HEK293T (cell line): ENCODE measurements at places on chromosomes 16 and 17.

DNA sequence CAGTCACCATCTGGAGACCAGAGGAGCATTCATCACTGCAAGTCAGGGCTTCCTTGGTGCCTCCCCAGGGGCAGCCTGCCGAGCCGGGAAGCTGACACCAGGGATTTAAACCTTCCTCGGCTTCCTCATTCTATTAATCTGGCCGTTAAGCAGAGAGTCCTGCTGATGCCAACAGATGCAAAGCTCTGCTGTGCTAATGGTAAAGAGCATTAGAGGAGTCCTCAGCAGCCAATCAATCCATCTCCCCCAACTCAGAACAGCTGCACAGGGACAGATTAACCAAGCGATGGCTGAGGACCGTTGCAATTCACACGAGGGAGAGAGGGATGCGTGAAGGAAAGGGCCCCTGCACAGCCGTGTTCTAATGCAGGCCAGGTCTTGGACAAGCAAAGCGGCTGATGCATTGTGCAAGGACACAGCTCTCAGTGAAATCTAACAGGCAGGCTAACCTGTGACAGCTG is 116.6 kb downstream of the XYLT1 start:
- DNase-seq: no peak

DNA sequence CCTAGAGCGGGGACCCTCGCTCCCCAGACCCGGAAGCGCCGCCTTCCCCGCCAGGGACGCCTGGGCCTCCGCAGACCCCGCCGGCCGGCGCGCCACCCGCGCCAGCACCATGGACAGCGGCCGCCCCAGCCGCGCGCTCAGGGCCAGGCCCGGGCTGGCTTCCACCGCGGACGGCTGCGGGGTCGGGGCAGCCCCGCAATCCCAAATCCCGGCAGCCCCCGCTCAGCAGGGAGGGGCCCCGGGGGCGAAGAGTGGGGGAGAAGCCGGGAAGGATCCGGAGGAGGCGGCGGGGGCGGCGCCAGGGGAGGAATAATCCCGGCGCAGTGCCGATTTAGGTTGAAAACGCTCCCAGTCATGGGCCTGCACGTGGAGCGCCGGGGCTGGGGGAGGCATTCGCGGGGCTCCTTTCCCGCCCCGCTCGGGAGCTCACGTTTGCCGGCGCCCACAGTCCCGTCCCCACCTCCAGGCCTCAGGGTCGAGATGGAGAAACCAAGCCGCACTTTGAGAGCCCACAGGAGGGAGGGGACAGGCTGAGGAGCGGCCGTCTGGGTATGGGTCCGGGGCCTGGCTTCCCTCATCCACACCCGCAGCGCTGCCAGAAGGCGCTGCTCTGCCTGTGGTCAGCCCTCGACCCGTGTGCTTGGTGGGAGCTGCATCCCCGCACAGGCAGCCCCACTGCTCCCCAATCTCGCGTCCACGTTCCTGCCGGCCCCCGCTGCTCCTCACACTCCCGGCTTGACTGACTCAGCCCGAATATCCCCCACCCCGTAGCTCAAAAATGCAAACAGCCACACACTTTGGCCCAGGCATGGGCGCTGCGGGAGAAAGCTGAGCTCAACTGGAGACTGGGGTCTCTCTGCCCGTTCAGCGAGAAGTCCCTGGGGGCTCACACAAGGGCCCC is 4.7 kb downstream of the FBXL16 start:
- peak; percentile 62 for DNase-seq

DNA sequence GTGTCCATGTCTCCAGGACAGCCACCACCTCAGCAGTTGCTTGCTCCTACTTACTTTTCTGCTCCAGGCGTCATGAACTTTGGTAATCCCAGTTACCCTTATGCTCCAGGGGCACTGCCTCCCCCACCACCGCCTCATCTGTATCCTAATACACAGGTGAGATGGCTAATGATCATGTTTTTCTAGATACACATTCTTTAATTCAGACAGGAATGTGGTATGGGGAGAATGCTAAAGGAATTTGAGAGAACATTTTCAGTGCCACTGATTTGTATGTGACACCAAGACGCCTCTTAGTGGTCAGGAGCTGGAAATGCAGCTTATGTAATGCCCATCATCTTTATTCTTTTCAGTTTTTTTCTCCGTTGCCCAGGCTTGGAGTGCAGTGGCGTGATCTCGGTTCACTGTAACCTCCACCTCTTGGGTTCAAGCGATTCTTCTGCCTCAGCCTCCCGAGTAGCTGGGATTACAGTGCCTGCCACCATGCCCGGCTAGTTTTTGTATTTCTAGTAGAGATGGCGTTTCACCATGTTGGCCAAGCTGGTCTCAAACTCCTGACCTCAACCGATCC is 8.9 kb upstream of the RAPGEFL1 start:
- peak; percentile 46 for DNase-seq

- no peak for DNase-seq
These were observed 914.1 kb upstream of the CDH8 start for GRCh38 chr16:62950351-62950750.

DNA sequence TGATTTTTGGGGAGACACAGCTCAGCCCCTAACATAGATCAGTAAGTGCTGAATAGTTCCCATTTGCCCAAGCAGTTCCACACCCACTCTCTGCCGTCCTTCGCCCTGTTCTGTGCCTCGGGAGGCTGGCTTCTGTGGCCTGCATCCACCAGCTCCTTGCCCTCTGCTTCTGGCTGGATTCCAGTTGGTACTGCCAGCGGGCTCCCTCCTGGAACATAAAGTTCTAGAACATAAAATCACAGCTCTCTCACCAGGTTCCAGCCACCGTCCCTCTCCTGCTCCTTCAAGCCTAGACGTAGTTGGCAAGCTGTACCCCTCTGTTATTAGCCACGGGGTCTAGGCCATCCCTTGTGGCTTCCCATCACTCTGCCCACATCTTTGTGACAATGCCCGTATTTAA is 3.9 kb upstream of the MRPS23 start:
- DNase-seq: no peak

- no peak for DNase-seq
These were observed 85.1 kb downstream of the PRKCB start for GRCh38 chr16:23920899-23921298.

GRCh38 chr17:60332574-60332973 is 59.4 kb downstream of the USP32 start:
- no peak for DNase-seq

DNA sequence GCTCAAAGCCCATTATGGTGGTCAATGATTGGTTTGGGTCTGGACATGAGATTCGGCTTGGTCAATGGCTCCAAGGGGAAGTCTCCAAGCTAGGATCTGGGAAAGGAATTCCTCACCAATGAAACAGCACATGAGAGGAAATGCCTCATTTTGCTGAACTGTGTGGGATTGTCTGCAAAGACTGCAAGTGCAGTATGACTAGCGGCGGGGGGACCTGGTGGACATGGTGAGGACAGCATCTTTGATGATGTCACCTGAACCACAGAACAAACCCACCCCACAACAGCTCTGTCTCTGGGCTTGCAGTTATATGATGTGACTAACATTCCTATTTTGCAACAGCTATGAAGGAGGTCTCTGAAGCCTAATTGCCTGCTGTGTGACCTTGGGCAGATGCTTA is 50.6 kb upstream of the NKD1 start:
- no peak for DNase-seq

DNA sequence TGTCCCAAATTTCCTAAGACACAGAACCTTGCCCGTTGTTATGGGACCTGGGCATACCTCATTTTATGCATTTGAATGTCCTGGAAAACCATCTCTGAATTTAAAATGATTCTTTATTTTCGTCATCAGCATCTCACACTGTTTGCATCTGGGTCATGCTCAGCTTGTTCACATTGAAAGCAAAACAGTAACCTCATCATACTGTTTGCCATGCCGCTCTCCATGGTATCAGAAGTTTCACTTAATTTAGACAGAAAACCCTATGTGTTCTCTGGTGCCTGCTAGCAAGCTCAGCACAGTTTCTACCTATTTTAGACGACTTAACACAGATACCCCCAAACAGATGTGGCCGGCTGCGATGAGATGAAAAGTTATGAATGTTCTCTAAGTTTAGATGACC is 292.1 kb downstream of the SNX29 start:
- no peak for DNase-seq

DNA sequence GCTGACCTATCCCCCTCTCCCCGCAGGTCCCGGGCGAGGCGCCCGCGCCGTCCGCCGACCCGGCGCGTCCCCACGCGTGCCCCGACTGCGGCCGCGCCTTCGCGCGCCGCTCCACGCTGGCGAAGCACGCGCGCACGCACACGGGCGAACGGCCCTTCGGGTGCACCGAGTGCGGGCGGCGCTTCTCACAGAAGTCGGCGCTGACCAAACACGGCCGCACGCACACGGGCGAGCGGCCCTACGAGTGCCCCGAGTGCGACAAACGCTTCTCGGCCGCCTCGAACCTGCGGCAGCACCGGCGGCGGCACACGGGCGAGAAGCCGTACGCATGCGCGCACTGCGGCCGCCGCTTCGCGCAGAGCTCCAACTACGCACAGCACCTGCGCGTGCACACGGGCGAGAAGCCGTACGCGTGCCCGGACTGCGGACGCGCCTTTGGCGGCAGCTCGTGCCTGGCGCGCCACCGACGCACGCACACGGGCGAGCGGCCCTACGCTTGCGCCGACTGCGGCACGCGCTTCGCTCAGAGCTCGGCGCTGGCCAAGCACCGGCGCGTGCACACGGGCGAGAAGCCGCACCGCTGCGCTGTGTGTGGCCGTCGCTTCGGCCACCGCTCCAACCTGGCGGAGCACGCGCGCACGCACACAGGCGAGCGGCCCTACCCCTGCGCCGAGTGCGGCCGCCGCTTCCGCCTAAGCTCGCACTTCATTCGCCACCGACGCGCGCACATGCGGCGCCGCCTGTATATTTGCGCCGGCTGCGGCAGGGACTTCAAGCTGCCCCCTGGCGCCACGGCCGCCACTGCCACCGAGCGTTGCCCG is 10.3 kb downstream of the ZNF771 start:
- peak; percentile 63 for DNase-seq

- DNase-seq: no peak
These were observed 85.9 kb upstream of the GSE1 start for GRCh38 chr16:85527042-85527766.

DNA sequence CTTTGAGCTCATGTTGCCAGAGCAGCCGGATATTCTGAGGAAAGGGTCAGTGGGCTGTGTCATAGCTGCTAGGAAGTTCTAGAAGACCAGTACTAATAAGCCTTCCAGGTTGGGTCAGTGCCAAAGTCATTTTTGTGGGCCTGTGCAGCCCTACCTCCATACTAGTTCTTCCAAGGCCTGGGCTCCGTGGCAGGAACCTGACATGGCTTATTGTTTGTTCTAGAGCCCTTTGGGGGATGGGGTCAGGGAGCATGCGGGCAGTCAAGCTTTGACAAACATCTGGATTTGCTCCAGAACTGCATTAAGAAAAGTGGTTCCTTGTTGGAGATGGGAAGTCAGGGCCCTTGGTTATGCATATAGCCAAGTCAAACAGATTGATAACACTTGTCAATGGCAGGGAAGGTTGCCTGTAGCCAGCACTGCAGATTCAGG is 7.6 kb downstream of the ALKBH5 start:
- no peak for DNase-seq

GRCh38 chr17:45702666-45703266 is 81.4 kb upstream of the CRHR1 start:
- peak; percentile 22 for DNase-seq

DNA sequence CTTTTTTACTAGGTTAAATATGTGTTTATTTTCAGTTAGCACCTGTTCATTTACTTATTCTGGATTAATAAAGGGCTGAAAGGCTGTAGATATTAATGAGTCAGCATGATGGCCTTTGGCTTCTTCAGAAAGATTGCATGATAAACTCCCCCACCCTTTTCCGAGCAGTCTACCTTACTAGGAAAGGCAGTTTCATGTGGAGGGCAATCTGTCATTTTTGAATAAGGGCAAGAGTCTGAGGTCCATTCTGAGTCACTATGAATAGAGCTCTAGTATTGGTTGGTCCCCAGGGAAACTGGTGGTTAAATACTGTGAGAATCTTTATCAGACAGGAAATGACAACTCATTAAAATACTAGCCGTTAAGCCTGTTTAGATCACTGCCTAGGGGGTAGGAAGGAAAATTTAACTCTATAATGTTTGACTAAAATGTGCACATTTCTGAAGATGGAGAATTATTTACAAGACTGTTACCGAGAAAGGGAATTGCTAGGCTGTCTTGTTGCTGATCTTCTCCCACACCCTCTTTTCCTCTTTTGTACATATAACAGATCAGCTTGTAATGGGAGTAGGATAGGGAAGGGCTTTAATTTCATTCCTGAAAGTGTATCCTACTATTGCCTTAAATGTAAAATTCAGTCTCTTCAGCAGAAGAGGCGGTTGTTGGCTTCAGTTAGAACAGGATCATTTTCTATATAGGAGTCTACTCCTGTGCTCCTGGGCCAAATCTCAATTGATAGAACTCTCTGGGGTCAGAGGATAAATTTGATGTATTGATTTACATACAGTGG is 63.3 kb downstream of the TUBD1 start:
- DNase-seq: peak; percentile 41

GRCh38 chr17:73639932-73640331 is 4.3 kb downstream of the SDK2 start:
- DNase-seq: no peak

GRCh38 chr17:62140836-62141235 is 75.8 kb upstream of the MED13 start:
- DNase-seq: no peak

DNA sequence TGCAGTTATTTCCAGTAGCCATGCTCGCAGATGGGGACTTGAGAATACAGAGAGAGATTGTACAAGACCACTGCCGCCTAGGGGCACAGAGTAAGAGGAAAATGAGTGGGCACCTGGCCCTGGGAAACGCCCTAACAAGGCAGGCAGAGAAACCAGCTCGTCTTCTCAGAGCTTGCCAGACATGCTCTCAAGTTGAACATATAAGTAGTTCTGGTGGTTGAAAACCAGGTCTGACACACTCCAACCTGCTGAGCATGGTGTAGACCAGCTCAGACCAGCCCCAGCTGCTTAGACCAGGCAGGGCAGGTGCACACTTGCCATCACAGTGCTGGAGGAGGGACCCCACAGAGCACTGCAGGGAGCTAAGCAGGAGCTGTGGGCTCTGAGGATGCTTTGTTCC is 250.5 kb downstream of the CPPED1 start:
- DNase-seq: no peak
